ENCODE measurements at places on chromosomes 13 and 19. TPM values are rescaled to one million over a fixed set of nuclear protein-coding genes. Genes with fewer than 3 reads are reported as not detected.

DNA sequence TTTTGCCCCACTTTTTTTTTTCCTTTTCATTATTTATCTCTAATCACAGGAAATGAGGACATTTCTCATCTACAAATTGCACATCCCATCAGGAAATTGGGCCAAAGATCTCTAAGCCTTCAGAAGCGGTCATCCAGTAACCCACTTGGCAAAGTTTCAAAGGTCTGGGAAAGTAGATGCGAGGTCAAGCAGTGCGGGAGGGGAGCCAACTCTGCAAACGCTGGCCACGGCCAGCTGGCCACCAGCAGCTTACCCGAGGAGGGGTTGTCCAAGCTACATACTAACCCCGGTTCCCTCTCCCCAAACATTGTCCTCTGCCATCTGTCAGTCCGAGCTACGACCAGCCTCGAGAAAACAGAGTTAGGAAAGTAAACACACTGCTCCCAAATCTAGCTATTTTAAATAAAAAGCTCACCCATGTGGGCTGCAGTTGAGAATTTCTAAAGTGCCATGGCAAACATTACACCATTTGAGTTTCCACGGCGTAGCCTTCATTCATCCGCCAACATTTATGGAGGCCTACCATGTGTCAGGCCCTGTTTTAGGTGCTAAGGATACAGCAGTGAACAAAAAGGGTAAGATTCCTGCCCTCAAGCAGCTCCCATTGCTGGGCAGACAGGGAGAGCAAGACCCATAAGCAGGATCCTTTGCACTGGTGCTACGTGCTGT is 11.5 kb downstream of the FFAR2 start:
- peak; percentile 6 for DNase-seq

- no peak for DNase-seq
These were observed 2.6 kb downstream of the ADAT3 start for GRCh38 chr19:1907563-1908363.

Gene ZNF492
- not detected for total RNA-seq

Gene ZNF507
- total RNA-seq, result 6.4 TPM

GRCh38 chr19:33862981-33863380 is 66.3 kb downstream of the KCTD15 start:
- DNase-seq, result no peak

Gene SIGLEC8
- not detected for total RNA-seq

DNA sequence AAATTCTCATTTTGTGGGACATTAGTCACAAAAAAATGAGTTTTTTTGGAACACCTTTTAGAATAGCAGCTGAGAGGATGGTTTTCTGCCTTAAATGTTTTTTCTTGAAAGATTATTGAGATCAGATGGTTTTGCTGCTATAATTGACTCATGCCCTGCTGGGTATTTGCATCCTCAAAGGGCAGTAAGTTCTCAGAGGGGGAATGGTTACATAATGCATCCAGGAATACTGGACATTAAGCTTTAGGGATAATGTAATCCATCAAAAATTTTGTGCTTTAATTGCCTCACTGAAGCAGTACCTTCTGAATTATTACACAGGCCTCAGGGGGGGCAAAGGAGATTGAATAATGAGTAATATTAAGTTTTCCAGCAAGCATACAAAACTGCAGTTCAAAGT is 866.3 kb upstream of the SPRY2 start:
- no peak for DNase-seq

DNA sequence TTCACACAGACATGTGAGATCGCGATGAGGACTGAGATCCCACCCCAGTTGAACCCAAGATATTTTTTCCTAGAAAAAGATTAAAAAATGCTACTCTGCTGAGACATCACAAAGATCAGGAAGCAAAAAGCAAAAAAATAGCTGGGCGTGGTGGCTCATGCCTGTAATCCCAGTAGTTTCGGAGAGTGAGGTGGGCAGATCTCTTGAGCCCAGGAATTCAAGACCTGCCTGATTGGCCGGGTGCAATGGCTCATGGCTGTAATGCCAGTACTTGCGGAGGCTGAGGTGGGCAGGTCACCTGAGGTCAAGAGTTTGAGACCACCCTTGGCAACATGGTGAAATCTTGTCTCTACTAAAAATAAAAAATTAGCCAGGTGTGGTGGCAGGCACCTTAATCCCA is 1.1 kb downstream of the FUT3 start:
- DNase-seq, result no peak

DNA sequence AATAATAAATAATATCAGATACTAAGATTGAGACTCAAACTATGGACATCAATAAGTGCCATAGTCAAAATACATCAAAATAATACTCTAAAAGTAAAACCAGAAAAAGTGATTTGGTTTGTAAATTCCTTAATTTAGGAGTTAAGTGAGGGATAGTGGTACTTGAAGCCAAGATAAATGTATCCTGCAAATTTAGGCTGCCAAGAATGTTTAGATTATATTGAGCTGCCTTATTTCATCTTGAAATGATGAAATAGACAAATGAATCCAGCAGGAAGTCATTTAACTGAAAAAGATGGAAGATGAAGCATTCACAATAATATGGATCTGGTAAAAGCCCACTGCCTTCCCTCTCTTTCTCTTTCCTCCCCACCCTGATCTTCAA is 112.3 kb downstream of the LRCH1 start:
- DNase-seq, result no peak

Gene KIR3DL1
- total RNA-seq, result not detected

DNA sequence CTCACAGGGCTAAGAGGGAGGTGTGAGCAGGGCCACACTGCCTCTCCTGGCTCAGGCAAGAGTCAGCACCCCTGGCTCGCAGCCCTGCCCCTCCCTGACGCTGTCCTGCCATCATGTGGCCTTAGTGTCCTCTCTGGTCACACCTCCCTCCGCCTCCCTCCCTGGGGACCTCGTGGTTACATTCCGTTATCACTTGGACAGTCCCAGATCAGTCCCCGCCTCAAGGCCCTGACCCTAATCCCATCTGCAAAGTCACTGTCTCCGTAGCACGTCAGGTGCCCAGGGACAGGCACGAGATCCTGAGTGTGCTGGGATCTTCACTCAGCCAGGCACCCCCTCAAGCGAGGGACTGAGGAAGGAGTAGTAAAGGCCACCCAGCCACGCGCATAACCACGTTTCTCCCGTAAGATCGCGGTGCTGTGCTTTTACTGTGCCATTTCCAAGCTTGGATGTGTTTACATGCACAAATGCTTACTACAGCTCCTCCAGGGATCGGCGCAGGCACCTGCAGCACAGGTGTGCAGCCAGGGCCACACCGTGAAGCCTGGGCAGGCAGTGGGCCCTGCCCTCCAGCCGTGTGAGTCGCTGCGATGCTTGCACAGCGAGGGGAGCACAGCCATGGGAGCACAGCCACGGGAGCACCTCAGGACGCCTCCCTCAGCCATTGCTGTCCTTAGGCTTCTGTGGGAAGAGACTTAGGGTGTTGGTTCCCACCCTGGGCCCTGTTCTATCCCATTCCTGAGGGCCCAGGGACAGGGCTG is 10.7 kb upstream of the TMEM255B start:
- DNase-seq, result no peak

Gene EDNRB
- total RNA-seq, result 1.7 TPM

GRCh38 chr13:66618702-66619101 is 611.4 kb downstream of the PCDH9 start:
- peak; percentile 52 for DNase-seq

DNA sequence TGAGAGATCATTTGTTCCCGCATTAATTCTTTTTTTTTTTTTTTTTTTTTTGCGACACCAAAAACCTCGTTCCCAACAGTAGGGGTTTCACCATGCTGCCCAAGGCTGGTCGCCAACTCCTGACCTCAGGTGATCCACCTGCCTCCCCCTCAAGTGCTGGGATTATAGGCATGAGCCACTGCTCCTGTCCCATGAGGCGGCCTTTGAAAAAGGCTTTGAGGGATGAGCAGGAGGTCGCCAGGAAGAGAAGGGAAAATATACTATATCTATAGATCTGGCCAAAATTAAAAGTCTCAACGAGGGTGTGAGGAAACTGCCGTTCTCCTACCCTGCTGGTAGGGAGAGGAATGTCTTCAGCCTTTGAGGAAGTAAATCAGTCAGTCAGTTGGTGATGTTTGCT is 26.2 kb downstream of the ZNF473 start:
- DNase-seq, result no peak

DNA sequence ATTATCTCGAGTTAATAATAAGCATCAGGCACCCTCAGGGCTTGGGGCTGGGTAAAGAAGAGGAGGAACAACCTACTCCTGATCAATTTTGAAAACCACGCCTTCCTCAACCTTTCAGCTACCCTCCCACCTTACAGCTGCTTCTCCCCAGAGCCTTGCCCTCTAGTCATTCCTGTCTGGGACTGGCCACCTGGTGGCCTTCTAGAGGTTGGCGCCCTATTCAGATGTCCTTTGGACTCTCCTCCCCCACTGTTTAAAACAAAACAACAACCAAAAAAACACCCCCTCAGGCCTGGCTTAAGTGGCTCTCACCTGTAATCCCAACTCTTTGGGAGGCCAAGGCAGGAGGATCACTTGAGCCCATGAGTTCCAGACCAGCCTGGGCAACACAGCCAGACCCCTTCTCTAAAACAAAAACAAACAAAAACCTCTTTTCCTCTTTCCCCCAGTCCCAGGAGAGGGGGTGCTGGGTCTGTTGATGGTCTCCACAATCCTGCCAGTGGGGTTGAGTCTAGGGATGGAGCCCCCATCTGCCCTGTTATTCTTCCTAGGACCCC is 62.3 kb downstream of the CCDC70 start:
- no peak for DNase-seq

Gene CCDC122
- 5.6 TPM for total RNA-seq

GRCh38 chr19:23409392-23410048 is 14.2 kb upstream of the ZNF91 start:
- no peak for DNase-seq

DNA sequence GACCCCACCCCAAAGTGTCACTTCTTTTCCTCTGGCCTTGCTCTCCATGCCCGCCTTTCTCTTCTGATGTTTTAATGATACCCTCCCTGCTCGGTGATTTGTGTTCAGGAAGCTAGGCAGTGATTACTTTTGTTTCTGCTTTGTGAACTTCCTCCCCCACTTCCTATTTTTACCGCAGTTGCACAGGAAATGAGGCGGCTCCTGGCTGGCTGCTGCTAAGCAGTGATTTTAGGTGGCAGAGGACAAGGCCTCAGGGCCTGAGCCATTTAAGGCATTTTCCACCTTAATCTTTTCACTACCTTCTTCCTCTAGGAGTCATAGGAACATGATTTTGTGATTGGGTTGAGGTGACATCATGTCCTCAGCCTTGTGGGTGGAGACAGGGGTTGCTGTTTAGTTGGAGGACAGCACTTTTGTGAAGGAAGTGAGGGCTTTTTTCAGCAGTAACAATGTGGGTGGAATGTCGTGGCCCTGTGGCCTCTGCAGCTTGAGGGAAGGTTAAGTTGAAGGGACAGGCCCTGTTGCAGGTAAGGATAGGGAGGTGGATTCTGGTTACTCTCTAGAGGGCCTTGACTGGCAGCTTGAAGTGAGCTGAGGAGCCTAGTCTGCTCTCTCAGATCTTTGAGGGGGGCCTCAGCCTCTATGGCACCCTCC is 15.7 kb downstream of the GARRE1 start:
- DNase-seq, result peak; percentile 39

DNA sequence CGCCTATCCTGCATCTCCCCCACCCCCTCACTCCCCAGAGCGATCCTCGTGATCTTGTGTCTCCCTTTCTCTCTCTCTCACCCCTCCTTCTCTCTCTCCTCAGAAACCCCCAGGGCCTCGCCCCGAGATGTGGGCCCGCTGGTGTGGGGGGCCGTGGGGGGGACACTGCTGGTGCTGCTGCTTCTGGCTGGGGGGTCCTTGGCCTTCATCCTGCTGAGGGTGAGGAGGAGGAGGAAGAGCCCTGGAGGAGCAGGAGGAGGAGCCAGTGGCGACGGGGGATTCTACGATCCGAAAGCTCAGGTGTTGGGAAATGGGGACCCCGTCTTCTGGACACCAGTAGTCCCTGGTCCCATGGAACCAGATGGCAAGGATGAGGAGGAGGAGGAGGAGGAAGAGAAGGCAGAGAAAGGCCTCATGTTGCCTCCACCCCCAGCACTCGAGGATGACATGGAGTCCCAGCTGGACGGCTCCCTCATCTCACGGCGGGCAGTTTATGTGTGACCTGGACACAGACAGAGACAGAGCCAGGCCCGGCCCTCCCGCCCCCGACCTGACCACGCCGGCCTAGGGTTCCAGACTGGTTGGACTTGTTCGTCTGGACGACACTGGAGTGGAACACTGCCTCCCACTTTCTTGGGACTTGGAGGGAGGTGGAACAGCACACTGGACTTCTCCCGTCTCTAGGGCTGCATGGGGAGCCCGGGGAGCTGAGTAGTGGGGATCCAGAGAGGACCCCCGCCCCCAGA is 12.8 kb upstream of the TOMM40 start:
- no peak for DNase-seq

- peak; percentile 60 for DNase-seq
These were observed 5.9 kb downstream of the MED16 start for GRCh38 chr19:887072-887471.

Gene C1QTNF9
- total RNA-seq, result not detected

Data from LHCN-M2 (cell line).